ENCODE measurements at places on chromosomes 5 and 9.
A peak's percentile ranks its signal among the peaks of the same experiment; 100 is the strongest.

GRCh38 chr5:169299191-169299662 is 1.7 kb downstream of the SLIT3 start:
- no peak for DNase-seq

DNA sequence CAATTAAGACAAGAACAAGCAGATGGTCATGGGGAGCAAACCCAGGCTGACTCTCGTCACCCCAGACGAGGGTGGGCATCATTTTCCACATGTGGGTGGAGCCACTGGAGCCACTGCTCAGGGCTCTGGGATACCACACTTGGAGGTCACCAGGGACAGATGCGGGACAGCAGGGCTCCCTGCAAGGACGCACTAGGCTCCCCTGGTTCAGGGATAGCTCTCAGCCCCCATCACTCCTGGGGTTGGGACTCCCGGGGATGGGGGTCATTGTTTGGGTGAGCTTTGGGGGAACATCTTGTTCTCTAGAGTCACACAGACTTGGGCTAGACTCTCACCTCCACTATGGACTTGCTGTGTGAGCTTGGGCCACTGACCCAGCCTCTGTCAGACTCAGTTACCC is 57.8 kb downstream of the GTF3C4 start:
- DNase-seq, result no peak

DNA sequence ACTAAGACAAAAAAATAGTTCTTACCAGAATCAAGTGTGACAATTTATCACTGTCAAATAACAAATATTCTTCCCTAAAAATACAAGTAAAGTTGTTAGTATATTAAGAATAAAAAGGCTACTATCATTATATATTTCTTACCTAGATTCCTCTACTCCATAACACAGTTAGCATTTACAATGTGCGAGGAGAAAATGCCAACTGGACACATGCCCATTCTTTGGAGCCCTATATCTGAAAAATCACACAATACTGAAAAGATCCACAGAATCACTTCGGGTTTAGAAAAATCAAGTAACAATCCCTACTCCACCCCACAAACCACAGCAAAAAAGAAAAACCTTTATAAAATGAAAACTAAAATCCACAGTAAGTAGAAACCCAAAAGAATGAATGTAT is 70.9 kb downstream of the PKD2L2 start:
- DNase-seq, result no peak

DNA sequence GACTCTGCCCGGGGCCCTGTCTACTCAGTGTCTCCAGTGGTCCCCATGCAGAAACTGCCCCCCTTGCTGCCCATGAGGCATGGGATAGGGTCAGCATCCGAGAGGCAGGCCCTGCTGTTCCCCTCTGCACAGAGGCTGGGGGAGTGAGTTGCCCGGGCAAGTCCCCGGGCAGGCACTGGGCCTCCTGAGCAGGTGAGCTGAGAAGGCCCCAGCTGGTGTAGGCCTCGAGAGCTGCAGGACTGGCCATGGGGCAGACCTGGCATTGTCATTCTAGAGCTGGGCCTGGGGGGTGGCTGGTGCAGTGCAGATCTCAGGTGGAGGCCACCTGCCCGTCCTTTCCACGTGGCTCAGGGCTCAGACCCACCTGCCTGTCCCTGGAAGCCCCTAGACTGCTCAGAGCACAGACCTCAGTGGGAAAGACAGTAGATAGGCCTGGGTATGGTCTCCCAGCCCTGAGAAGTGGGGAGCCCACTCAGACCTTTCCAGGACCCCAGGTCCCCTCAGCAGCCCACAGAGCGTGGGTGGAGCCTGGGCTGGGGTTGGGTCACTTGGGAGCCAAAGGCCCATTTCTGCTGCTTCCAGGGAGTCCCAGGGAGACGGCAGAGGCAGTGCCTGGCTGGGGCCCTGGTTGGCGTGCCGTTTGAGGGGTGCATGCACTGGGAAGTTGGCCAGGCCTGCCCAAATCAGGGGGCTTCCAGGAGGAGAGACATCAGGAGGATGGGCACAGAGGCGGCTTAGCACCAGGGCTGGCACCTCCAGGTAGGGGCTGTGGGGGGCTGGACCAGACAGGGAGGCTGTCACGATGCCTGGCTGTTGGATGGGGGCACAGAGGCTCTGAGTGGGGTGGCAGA is 4.8 kb upstream of the NOTCH1 start:
- no peak for DNase-seq

- DNase-seq, result no peak
Measured at GRCh38 chr9:19424176-19424779, 15.5 kb downstream of the ACER2 start.

GRCh38 chr5:61840361-61840760 is 465.6 kb upstream of the KIF2A start:
- no peak for DNase-seq

DNA sequence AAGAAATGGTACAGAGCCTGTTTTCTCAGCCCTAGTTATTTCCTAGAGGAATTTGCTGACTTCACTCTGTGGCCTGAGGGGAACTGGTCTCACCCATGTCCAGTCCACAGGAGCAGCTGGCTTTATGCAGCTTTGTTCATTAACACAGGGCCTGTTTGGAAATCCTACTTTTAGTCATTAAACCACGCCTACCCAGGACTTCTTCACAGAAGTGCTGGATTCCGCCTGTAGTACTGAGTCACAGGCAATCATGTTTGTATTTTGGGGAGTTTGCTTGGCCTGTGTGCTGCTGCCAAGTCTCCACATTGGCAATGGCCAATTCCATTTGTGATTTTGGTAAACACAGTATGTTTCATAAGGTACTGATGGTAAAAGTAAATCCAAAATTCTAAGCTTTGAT is 52.8 kb downstream of the CTNND2 start:
- no peak for DNase-seq

GRCh38 chr9:115063058-115063845 is 54.7 kb downstream of the TNC start:
- DNase-seq, result no peak

- no peak for DNase-seq
Measured at GRCh38 chr9:128024761-128025308, 42.3 kb downstream of the NAIF1 start.

- no peak for DNase-seq
Measured at GRCh38 chr5:61981886-61982285, 324.1 kb upstream of the KIF2A start.

DNA sequence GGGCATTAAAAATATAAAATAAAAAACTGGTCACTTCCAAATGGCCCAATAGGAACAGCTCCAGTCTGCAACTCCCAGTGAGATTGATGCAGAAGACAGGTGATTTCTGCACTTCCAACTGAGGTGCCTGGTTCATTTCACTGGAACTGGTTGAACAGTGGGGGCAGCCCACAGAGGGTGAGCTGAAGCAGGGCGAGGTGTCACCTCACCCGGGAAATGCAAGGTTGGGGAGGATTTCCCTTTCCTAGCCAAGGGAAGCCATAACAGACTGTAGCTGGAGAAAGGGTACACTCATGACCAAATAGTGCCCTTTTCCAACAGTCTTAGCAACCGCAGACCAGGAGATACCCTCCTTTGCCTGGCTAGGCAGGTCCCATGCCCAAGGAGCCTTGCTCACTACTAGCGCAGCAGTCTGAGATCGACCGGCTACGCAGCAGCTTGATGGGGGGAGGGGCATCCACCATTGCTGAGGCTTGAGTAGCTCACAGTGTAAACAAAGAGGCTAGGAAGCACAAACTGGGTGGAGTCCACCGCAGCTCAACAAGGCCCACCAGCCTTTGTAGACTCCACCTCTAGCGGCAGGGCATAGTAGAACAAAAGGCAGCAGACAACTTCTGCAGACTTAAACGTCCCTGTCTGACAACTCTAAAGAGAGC is 12.7 kb downstream of the RLN1 start:
- DNase-seq, result no peak

DNA sequence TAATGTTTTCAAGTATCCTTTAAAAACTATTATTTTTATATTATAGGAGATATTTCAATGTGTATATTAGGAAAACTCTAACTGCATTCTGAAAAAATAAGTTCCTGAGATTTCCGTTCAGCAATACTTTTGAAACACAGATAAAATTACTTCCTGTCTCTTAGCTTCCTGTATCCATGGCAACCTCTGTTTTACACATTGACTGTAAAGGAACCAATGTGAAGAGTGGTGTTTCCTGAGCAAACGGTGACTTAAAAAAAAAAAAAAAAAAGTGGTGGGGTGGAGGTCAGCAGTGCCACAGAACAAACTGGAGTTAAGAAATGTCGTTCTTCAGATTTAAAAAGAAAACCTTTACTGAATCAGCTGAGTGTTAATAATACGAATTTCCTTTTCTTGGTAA is at the start of gene LRRC70:
Gene LRRC70 (plus strand): TSS at position 280 of the 400 bp plus-strand sequence. CDS start 620 bp downstream, outside the sequence.
- no peak for DNase-seq

GRCh38 chr5:131795228-131795627 is 1.6 kb downstream of the FNIP1 start:
- DNase-seq, result no peak

- DNase-seq, result no peak
Measured at GRCh38 chr9:121373011-121373729, 3.1 kb upstream of the STOM start.

DNA sequence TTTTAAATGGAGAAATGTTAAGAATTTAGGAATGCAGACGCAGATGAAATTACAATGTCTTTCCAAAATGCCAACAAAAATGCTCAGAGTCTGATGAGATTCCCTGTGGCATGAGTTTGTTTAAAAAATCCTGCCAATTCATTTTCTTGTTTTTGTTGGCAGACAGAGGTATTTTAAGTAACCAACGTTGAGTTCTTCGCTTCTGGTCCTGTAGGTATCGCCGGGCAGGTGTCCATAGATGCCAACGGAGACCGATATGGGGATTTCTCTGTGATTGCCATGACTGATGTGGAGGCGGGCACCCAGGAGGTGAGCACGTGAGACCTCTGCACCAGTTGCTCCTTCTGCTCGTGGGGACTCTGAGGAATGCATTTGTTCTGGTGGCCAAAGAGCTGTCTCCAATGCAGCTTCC is 69.4 kb downstream of the NPR3 start:
- no peak for DNase-seq

GRCh38 chr5:174798551-174798951 is 74.2 kb downstream of the MSX2 start:
- DNase-seq, result no peak

DNA sequence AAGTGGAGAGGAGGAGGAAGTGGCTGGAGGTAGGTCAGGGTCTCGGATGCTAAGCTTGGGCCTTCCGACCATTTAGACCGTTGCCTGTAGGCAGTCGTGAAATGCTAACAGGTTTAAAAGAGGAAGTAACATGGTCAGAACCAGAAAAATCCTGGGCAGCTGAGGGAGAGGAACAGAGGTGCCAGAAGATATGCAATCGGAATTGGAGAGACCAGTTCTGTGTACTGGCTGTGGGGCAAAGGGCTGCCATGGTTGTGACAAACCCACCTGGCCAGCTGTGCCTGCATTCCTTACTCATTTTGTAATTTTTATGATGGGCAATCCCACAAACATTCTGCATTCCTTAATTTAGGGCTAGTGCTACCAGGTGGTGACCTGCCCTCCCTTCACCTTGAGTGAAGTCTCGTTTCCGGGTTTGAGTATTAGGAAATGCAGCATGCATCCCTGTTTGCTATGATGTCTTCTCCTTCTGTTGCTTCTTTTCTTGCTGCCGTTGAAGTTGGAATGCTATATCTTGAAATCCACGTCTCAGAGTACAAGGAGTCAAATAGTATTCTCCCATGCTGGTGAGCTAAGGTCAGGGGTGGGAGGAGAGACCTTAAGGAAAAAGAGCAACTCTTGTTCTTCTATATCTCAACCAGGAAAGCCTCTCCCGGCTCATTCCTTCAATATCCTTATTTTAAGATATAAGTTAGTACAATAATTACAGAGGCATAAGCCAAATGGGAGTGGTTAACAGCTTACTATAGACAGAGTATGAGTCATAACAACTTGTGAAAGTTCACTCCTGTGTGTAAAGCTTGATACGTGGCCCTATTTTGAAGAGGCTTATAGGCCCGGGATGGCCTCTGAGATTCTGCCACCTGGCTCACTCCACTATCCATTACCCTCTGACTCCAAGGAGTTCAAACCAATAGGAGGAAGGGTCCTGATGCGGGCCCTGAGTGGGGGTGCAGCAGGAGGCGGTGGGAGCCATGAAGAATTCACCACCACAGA is 37.0 kb downstream of the B4GALT1 start:
- no peak for DNase-seq

DNA sequence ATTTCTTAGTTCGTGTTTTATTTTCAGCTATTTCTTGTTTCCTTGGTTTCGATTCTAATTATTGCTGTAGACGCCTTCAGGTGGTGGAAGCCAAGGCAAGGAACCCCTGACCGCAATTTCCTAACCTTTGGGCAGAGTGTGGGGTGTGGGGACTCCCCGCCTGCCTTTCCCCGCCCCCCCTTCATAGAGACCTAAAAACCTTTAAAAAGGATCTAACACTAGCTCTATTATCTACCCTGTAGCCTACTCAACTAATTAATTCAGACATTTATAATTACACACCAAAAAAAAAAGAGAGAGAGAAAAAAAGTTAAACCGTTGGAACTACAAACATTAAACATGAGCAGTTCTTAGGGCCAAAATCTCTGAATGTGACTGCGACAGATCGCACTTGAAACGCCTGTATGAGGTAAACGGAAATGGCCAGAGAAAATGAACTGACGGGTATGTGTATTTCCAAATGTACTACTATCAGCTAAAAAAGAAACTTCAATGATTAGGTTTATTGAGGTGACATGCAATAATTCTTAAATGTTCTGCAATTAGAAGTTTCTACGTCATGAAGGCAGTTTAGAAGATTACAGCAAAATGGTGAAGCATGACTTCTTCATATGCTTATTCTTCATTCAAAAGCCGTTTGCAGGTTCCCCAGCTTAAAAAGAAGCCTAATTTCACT is 19.0 kb upstream of the FER start:
- DNase-seq, result peak; percentile 43

GRCh38 chr5:15026011-15026893 is 154.7 kb upstream of the ANKH start:
- DNase-seq, result no peak

DNA sequence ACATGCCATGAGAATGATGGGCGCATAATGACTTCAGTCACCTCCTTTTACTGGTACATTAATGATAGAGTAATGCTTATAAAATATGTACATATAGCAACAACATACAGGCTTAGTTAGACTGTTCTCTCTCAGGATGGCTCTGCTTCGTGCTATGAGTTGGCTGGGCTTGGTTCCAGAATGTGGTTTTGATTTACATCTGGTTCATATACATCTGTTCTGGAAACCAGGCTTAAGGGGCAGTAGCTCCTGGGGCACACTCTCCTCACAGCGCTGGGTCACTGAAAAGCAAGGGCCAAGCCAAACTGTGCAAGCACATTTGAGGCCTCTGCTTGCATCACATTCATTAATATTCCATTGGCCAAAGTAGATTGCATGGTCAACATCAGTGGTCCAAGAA is 44.9 kb downstream of the PCSK1 start:
- DNase-seq, result no peak

GRCh38 chr9:137975527-137975913 is 97.9 kb downstream of the CACNA1B start:
- no peak for DNase-seq

- DNase-seq, result no peak
Measured at GRCh38 chr5:150333400-150333799, 24.1 kb upstream of the TCOF1 start.

DNA sequence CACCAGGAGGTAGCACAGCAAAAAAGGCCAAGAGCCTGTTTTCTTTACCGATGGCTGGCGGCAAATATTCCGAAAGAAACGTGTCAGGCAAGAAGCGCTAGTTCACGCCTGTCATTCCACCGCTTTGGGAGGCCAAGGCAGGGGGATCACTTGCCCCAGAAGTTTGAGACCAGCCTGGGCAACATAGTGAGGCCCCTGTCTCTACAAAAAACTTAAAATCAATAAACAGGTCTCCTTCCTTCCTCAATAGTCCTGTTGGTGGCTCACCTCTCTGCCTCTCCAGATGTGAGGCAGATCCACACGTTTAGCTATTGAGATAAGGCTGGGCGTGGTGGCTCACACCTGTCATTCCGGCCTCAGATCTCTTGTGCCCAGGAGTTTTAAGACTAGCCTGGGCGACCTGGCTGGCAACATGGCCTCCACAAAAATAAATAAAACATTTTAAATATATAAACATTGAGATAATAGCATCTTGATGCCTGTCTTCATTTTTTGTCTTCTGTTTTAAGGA is 1.3 kb upstream of the TMEM250 start:
- no peak for DNase-seq
